ENCODE measurements at places on chromosomes 11 and 22.
A peak's percentile ranks its signal among the peaks of the same experiment; 100 is the strongest.

DNA sequence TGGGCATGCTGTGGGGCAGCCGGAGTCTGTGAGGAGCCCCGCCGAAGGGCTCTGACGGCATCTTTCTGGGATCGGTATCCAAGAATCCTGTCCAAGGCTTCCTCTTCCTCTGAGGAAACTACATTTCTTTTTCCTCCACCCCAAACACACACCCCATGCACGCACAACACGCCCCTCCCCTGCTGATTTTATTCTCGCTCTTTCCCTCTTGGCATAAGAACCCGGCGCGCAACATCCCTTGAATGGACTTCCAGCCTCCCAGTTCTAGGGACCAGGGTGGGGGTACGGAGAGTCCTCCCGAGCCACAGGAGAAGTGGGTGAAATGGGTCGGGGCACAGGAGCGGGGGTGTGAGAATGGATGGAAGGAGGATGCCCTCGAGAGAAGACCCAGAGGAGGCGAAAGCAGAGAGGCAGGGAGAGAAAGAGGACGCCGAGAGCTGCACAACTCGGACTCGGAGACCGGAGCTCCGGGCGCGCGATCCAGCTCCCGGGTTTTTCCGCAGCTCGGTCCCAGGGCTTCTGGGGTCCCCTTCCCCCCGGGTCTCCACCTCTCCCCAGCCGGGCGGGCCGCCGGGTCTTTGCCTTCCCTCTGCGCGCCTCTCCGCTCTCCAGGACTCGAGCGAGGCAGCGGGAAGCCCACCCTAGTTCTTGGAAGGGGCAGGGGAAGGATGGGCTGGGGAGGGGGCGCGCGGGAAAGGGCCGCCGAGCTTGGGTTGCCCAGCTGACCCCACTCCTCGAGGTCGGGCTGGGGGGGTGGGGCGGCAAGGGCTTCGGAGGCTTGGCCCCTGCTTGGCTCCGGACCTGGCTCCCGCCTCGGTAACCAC lies 1.5 kb upstream of the LARGE1 start:
- no peak for DNase-seq

DNA sequence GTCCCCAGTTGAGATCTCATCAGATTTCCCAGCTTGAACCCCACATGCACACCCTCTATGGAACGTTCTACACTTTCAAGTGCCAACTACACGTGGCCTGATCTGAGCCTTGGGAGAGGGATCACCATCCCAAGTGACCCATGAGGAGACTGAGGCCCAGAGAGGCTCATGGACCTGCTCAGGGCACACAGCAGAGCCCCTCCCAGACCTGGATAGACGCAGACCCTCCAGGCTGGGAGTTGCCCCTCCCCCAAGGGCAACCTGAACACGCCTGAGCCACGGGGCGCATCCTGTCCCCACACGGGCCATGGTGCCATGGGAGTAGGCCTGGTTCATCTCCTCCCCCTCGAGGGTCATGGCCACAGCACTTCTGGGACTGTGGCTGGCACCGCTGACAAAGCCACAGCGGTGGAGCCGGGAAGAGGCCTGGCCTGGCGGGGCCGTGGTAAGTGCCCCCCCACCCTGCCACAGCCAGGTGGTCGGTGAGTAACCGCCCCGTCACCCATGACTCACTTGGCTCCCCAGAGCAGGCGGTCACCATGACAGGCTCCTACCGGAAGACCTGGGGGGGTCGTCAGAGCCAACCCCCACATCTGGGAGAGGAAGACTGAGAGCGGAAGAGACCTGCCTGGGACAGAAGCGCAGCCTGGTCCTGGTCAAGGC lies 8.1 kb downstream of the WNT7B start:
- no peak for DNase-seq

GRCh38 chr11:36565031-36565610 lies 2.7 kb upstream of the RAG1 start:
- DNase-seq, result no peak

DNA sequence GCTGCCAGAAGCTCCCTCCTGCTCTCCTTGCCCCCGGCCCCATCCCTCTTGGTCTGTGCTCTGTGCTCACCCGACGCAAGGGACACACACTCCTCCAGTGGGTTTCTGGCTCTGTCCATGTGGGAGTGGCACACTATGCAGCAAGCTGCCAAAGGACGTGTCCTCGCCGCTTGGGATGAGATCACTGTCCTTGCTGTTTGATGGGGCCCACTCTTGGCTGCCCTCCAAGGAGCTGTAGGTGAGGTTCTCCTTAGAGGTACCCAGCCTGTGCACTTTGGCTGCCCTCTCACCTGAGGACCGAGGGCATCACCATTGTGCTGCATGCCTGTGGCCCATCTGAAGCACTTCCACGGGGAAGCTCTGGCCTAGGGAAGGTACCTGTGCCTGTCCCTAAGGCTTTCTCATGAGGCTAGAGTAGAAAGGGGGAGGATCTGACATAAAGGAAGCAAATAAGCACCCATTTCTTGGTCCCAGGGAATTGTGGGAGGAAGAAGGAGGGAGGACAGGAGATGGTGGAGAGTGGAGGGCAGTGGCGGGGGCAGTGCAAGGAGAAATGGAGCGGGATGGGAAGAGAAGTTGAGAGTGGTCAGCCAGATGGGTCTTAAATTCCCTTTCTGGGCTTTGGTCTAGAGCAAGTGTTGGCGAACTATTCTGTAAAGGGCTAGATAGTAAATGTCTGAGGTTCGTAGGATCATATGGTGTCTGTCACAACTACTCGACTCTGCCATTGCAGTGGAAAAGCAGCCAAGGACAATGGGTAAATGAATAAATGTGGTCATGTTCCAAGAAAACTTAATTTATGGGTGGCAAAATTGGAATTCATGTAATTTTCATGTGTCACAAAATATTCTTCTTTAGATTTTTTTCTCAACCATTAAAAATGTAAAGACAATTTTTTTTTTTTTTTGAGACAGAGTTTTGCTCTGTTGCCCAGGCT lies 47.0 kb upstream of the AMPD3 start:
- no peak for DNase-seq

DNA sequence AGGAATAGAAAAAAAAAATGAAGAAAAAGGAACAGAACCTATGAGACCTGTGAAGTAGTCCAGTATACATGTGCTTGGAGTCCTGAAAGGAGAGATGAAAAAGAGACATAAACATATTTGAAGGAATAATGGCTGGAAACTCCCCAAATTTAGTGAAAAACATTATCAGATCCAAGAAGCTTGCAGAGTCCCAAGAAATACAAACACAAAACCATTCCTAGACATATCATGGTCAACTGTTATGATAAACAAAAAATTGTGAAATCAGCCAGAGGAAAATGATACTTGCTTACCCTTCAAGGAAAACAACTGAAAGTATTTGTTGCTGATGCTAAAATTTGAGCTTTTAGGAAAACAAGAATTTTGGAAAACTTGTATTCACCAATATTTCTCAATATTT lies 250.1 kb downstream of the DDX10 start:
- no peak for DNase-seq

DNA sequence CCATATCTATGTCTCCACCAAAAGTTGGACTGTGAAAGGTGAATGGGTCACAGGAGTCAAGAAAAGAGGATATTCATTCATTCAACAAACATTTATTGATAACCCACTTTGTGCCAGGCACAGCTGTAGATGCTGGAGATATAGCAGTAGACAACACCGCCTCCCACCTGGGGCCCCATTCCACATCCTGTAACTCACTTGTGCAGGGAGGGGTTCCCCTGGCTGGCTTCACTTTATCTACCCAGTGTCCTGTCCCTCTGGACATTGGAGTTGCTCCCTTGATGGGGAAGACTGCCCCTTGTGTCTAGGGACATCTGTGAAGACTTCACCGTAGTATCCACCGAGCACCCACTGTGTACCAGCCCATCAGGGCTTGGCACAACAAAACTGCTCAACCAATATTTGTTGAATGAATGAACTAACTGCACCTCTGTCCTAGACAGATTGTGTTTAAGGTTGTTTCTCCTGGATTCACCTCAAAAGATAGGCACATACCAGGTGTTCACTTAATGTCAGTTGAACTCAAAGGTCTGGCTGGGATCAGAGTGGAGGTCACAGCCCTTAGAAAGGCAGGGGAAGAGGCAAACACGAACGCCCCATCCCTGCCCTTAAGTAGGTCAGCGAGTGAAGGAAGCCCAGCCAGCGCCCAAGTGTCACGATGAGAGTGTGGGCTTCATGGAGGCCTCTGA lies 1.4 kb upstream of the OVOL1 start:
- DNase-seq, result no peak

GRCh38 chr11:93444617-93445073 lies 98.5 kb downstream of the SMCO4 start:
- peak; percentile 52 for DNase-seq

DNA sequence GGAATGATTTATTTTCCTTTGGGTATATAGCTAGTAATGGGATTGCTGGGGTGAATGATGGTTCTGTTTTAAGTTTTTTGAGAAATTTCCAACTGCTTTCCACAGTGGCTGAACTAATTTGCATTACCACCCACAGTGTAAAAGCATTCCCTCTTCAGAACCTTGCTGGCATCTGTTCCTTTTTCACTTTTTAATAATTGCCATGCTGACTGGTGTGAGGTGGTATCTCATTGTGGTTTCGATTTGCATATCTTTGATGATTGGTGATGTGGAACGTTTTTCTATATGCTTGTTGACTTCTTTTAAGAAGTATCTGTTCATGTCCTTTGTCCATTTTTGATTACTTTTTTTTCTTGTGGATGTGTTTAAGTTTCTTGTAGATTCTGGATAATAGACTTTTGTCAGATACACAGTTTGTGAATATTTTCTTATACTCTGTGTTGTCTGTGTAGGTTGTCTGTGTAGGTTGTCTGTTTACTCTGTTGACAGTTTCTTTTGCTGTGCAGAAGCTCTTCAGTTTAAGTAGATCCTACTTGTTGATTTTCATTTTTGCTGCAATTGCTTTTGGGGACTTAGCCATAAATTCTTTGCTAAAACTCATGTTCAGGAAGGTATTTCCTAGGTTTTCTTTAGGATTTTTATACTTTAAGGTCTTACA lies 291.8 kb upstream of the DDI1 start:
- DNase-seq, result no peak

- no peak for DNase-seq
These were observed 15.2 kb downstream of the ELMOD1 start for GRCh38 chr11:107606141-107606540.

- no peak for DNase-seq
These were observed 32.8 kb upstream of the FGF3 start for GRCh38 chr11:69852056-69852455.

DNA sequence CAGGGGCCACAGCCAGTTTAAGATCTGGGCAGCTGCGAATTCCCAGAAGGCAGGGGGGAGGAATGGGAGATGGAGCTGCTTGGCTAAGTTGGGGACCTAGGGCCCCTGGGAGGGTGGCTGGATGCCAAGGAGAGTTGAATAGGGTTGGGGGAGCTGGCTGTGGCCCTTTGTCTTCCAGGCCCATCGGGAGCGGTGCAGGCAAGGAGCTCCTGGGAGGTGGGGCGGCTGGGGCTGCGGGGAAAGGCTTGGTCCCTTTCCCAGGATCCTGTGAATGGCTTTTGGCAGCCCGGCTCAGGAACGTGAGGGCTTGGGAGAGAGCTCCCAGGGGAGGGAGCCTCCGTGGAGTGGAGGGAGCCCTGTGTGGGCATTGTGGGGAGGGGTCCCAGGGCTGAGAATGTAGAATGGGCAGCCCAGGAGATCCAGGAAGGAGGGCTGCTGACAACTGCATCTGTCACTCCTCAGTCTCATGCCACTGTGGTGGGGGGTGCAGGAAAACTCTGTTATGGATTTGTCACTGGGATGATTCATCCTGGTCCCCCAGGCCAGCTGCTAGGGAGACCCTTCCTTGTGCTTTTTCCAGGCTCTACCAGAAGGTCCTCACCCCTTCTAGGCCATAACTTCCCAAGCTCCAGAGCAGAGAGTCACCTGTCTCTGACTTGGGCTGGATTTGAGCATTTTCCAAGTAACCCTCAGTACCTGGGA lies 6.0 kb downstream of the FREY1 start:
- no peak for DNase-seq

DNA sequence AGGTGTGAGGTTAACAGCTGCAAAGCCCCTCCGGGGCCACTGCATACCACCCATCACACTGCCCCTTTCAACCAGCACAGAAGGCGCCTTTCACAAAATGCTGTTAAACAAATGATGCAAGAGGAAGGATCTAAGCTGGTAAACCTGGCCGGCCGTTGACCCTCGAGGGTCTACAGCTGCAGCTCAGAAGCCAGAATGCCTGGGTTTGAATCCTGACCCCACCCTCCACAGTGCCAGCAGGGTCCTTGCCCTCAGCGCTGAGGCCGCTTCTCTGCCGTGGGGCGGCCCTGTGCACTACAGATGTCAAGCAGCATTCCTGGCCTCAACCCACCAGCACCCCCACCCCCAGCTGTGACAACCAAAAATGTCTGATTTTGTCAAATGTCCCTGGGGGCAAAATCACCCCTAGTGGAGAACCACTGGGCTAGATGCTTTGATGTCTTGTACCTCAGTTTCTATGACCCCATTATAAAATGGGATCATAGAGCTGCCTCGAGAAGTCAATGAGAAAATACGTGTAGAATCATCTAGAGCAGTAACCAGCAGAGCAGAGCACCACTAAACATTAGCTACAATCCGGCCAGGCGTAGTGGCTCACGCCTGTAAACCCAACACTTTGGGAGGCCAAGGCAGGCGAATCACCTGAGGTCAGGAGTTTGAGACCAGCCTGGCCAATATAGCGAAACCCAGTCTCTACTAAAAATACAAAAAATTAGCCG lies 77.9 kb downstream of the CELSR1 start:
- DNase-seq, result no peak

DNA sequence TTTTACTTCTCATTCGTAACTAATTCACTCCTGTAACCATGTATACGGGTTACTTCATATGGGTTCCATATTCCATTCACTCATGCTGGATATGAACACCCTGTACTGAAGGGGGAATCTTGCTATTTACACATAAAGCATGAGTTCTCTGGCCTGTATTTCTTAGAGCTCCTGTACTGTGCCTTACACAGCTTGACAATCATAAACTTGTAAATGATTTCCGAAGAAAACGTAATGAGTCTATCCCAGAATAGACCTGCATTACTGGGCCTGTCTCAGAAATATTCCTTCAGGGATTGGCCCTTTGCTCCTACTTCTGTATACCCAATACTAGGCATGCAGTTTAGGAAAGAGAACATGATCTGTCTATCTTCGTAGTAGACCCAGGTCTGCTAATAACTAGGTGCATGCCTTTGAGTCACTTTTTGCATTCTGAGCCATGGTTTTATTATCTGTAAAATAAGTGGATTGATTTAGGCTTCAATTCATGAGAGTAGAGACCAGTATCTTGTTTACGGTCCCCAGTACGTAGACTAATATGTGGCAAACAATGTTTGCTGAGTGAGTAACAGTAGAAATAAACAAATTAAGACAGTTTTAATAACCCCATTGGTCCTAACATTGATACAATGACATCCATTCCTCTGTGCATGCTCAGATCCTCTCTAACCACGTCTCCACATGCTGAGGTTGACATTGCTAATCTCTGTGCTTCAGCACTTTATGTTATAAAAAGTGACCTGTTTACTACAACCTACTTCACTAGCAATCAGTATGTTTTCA lies 1.2 kb downstream of the CCDC34 start:
- DNase-seq, result no peak

GRCh38 chr22:39405346-39406085 lies 5.9 kb downstream of the TAB1 start:
- DNase-seq, result no peak

DNA sequence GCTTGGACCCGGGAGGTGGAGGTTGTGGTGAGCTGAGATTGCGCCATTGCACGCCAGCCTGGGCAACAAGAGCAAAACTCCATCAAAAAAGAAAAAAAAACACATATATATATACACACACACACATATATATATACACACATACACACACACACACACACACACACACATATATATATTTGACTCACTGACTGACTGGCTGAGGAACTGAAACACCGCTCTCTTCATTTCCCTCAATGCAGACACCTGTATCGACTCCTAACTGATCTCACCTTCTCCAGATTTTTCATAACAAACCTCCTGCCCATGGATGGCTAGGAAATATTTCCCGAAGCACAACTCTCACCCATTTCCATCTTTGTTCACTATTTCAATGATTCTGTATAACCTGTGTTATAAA lies 140.7 kb upstream of the ANO3 start:
- DNase-seq, result no peak

All from NCI-H774 (cell line).